Mucosa of descending colon (tissue), 3 donors: ENCODE measurements at places on chromosomes 6 and 20. TPM values are rescaled to one million over a fixed set of nuclear protein-coding genes. Genes with fewer than 3 reads are reported as not detected.

GRCh38 chr20:45311589-45312211, 3.6 kb upstream of the MATN4 start:
- DNase-seq, result peak; percentile 78

- DNase-seq, result no peak
These were observed 20.1 kb downstream of the IGF2R start for GRCh38 chr6:159988983-159989454.

GRCh38 chr20:11918391-11918845, 725 bp downstream of the BTBD3 start:
- no peak for DNase-seq

CD93 gene
- 24.2 TPM for total RNA-seq

DNA sequence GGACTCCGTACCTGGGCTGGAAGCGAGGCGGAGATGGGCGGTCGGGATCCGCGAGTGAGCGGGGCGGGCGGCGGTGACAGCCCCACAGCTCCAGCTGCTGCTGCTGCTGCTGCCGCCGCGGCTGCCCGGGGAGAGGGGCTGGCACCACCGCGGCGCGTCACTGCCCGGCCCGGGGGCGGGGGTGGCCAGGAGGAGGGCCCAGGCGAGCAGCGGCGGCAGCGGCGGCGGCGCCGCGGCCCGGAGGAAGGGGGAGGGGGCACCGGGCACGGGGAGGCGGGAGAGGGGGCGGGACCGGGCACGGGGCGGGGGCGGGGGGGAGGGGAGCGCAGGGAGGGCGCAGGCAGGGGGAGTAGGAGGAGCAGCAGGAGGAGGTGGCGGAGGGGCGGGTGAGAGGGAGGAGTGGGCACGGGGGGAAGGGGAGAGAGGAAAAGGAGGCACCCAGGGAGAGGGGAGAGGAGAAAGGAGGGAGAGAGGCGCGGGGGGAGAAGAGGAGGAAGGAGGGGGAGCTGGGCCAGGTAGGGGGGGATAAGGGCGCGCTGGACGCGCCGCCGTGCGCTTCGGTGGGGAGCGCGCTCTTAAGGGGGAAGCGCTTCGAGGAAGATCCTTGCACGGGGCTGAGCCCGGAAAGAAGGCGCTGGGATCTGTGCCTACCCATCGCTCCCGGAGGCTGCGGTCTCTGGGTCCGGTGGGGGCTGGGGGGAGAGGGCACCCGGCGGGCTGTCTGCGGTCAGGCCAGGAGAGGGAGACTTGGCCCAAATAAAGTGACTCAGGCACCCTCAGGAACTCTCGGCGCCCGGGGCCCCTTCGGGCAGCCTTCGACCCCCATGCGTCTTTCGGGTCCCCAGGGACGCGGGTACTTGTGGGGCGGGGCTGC, 101.5 kb downstream of the NOL4L start:
- peak; percentile 91 for DNase-seq

KIF25 gene
- total RNA-seq, result 0.14 TPM

- DNase-seq, result no peak
These were observed 69.8 kb downstream of the DZANK1 start for GRCh38 chr20:18397030-18397429.
